ENCODE measurements at places on chromosomes 13 and 19.

- no peak for DNase-seq
Measured at GRCh38 chr13:42498521-42498920, 75.4 kb upstream of the TNFSF11 start.

GRCh38 chr13:100636441-100636840, 38.2 kb downstream of the TMTC4 start:
- no peak for DNase-seq

- no peak for DNase-seq
Measured at GRCh38 chr13:64371045-64371444, 2859.1 kb downstream of the PCDH9 start.

GRCh38 chr13:95485045-95485517, 67.4 kb upstream of the CLDN10 start:
- DNase-seq: no peak

DNA sequence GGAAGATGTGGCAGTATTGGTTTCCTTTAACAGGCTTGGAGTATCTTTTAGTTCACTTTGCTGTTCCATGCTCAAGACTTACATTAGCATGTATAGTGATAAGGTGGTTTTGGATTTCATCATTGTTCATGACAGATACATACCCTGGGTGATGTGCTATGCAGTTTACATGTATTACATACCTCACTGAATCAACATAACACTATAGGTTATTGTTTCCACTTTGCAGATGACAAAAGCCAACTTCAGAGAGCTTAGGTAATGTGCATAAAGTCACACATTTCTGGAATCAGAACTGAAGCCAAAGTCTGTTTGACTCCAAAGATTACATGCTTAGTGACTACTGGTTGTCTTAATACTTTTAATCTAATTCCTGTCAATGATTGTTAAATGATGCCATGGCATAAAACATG, 7.1 kb downstream of the COMMD6 start:
- DNase-seq: no peak

GRCh38 chr13:98938801-98939200, 39.1 kb downstream of the DOCK9 start:
- DNase-seq: no peak

- DNase-seq: no peak
Measured at GRCh38 chr13:43764349-43764748, 22.4 kb downstream of the ENOX1 start.

DNA sequence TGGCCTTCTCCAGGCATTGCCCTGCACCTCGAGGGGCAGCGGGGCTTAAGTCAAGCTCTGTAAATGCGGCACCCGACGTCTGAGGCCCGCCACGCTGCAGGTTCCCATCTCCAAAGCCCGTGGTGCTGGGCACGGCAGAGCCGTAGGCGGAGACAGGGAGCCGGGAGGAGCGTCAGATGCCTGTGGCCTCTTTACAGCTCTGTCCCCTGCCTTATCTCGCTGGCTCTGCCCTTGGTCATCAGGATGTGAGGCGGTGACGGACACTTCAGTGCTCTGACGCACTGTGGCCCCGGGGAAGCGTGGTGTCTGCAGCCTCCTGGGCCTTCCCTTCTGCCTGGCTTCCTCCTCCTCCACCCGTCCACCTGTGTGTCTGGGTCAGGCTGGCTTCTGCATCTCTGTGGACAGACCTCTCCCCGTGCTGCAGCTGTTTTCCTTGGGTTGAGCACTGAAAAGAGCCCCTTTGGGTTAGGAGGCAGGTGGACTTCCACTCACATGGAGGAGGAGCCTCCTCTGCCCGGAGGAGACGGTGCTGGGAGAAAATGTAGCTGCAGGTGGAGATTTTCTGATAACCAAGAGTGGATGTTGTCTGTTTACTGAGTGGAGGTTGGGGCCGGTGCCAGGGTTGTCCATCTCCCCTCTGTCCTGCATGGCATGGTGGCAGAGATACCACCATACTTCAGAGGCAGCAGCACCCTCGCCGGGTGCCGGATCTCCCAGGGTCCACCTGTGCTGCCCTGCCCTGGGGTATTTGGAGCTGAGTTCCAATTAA, 14.6 kb downstream of the MCF2L start:
- DNase-seq: no peak

DNA sequence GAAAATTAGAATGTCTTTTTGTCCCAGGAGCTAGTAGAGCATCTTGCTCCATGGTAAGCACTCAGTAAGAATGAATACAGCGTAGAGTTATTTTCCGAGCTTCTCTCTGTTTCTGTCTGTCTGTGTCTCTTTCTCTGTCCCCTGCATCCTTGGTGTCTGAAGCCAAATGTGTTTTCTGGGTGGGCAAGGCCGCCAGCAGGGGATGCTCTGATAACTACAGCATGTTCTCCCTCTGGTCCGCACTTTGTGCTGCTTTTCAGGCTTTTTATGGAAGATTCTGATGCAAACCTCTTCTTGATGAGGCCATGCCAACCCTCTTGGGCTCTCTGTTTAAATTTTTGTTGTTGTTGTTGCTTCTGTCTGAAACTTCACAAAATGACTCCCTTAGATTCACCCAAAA, 142.8 kb upstream of the UBL3 start:
- DNase-seq: no peak

DNA sequence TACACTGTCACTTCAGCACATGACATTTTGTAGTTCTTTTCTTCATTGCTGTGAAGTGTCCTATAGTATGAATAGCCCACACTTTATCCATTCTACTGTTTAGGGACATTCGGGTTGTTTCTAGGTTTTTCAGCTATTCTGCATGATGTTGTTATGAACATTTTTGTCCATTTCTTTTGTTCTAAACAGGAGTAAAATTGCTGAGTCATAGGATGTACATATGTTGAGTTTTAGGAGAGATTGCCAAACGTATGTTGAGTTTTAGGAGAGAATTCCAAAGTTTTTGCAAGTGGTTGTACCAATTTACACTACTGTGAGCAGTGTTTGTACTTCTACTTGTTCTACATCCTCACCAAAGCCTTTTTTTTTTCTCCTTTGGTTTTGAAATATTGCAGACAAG, 115.0 kb downstream of the MTUS2 start:
- no peak for DNase-seq

GRCh38 chr19:31979949-31980670, 365.3 kb upstream of the ZNF507 start:
- no peak for DNase-seq

- DNase-seq: no peak
Measured at GRCh38 chr13:20312292-20312691, 80.2 kb upstream of the GJB6 start.

GRCh38 chr13:27534981-27535380, 84.6 kb upstream of the MTIF3 start:
- no peak for DNase-seq

GRCh38 chr19:2812414-2813234, 7.0 kb upstream of the ZNF554 start:
- DNase-seq: no peak

DNA sequence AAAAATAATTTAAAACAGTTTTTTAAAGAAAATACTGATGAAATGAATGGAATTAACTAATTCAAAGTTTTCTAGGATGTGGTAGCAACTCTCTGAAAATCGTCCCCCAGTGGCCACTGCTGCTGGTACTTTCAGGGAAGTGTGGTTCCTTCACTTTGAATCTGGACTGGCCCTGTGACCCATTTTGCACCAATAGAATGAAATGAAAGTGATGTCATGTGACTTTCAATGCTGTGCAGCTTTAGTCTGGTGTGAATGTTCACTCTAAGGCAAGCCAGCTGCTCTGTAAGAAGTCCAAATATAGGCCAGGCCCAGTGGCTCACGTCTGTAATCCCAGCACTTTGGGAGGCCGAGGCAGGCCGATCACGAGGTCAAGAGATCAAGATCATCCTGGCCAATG, 26.4 kb upstream of the HNRNPA1L2 start:
- no peak for DNase-seq

GRCh38 chr13:84413016-84413415, 530.7 kb upstream of the SLITRK1 start:
- DNase-seq: no peak

DNA sequence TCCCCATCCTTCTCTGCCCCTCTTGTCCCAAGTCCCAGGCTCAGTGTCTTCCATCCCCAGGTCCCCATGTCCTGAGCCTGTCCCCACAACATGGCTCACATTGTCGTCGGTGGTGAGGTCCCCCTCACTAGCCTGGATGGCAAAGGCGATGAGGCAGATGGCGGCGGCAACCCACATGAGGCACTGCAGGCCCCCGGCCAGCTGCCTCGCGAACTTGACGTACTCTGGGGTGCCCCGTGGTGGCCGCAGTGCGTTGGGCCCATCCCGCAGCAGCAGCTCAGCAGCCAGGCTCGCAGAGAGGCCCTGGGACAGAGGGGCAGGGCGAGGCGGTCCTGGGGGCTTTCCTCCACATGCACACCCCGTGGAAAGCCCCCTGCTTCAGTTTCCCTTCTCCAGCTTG, 1.1 kb downstream of the ATP4A start:
- DNase-seq: no peak

DNA sequence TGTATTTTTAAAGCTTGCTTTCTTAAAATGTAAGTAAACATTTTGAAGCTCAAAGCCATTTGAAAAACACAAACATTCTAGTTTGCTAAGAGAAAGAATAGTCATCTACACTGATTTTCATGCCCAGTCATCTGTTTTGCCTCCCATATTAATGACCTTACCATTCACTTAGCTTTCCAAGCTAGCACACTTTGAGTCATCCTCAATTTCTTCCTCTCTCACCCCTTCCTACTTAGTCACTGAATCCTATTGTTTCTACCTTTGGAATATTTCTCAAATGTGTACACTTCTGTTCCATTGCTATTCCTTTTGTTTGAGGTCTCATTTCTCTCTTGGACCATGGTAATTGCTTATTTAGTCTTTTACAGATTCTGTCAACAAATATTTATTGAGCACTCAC, 7.3 kb upstream of the HS6ST3 start:
- no peak for DNase-seq

DNA sequence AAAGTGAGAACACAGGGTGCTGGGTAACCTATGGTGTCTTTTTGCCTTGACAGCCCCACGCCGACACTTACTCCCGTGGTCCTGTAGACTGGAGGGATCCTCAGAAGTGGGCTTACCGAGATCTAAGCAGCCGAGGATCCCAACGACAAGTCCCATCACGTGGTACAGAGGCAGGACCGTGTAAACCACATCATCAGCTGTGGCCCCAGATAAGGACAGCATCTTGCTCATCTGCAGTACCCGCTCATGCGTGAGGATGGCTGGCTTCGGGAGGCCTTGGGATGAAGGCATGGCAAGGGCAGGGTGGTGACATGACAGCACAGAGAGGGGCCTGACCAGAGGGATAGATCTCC, 2.1 kb downstream of the SLC27A5 start:
- DNase-seq: no peak

- DNase-seq: no peak
Measured at GRCh38 chr19:4057931-4058692, 8.6 kb downstream of the ZBTB7A start.

DNA sequence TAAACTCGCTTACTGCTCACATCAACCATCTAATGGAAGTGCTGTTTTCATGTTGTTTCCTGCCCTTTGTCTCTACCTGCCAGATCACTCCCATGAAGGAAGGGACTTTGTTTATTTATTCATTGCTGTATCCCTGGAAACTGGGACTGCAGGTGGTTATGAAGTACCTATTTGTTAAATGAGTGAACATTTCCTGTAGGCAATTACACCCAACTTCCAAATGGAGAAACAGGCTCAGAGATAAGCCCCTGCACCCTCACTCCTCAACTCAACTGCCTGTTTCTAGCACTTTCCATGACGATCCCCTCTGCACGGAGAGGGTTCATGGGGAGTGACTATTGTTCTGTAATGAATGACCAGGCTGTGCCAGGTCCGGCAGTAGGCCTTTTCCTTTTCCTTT, 1.9 kb upstream of the SELENOW start:
- no peak for DNase-seq

DNA sequence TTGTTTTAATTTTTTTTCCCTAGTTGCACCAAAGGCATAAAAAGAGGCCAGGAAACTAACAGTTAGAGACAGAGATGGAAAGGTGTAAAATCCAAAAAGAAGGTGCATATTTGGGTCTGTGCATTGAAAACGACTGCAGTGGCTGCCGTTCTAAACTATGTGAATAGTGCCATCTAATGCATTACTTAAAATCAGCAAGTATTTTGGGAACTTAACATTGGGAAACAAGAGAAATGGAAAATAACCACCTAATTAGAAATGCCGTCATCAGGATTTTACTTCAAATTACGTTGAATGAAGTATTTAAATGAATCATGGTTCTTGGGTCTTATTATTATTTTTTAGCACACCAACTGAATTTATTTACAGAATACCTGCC, 189.5 kb upstream of the MIR17HG start:
- DNase-seq: no peak

GRCh38 chr19:13873834-13874515, 3.0 kb upstream of the NANOS3 start:
- no peak for DNase-seq

DNA sequence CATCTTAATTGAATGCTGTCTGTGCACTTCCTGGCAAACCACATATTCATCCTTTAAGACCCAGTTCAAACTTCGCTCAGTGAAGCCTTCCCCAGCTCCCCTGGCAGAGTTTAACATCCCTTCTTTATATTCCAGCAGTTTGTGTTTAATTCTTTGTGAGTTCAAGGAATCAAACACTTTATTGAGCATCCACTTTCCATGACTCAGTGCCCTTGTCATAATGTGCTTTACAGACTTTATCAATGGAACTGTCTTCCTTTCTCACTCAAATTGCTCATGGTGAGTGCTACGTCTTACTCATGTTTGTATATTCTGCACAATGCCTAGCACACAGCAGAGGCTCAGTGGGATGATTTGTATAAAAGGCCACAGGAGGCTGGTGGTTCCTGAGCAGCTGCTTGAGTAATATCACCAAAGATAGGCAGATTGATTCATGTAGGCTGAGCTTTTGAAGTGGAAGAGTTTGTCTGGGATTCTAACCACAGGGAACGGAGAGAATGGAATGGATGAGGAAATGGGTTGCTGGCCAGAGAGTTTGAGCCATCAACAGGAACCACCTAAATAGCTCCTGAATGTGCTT, 44.2 kb downstream of the SERTM1 start:
- DNase-seq: no peak

GRCh38 chr13:111577208-111577828, 256.9 kb downstream of the TEX29 start:
- DNase-seq: no peak

- no peak for DNase-seq
Measured at GRCh38 chr19:48646722-48647216, 782 bp upstream of the CA11 start.

DNA sequence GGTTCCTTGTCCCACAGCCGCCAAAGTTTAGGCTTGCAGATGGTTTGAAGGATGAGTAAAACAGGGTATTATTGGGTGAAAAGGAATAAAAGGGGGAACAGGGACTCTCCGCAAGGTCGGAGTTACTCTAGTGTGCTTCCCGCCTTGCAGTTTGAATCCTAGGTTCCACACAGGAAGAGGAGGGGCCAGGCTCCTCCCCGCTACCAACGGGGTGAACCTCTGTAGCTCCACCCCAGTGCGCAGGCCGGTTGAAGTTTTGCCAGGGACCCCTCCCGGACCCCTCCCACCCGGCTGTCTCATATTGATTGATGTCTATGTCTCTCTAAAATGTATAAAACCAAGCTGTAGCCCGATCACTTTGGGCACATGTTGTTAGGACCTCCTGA, 11.6 kb upstream of the GTF2F2 start:
- no peak for DNase-seq

GRCh38 chr19:56838909-56839651, 1.4 kb downstream of the PEG3 start:
- no peak for DNase-seq

Measured in activated CD4-positive, CD25-positive, alpha-beta regulatory T cell (primary cell).